ENCODE measurements at places on chromosomes 1 and 21.

GRCh38 chr1:233042834-233043233, 92.4 kb downstream of the NTPCR start:
- ATAC-seq: no peak

DNA sequence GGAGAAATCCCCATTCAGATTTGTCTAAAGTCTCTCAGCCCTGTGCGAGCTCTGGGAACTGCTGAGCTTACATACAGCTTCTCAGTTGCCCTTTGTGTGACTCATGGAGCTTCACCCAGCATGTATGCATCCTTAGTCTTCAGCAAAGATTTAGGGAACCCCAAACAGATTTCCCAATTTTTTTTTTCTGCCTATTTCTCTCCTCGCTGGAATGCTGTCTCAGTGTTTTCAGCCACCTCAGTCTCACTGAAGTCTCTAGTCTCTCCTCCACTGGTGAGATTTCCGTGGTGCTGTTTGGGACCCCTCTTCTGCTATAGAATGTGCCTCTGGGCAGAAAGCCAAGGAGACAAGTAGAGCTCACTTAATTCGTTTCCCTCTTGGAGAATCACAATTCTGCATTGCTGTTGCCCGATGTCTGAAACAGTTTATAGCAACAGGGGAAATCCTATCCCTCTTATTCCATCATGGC, 28.1 kb upstream of the TXLNA start:
- ATAC-seq: no peak

- peak; percentile 62 for ATAC-seq
Observed at GRCh38 chr1:167819849-167820683, 93.9 kb downstream of the ADCY10 start.

DNA sequence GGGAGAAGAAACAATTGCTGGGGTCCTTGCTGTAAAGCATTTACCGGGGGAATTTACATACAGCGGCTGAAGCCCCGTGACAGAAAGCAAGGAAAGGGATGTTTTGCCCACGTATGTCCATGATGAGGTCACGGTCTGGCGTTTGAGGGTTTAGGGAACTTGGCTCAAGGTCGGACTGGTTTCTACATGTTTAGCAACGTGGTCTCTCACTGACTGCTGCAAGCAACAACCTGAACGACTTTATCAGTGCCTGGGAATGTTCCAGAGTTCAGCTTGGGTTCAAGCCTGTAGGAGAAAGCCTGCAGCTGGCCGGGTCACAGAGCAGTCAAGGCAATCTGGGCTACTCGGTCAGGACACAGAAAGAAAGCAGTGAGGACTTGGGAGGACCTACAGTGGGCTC, 323.3 kb downstream of the AJAP1 start:
- no peak for ATAC-seq

DNA sequence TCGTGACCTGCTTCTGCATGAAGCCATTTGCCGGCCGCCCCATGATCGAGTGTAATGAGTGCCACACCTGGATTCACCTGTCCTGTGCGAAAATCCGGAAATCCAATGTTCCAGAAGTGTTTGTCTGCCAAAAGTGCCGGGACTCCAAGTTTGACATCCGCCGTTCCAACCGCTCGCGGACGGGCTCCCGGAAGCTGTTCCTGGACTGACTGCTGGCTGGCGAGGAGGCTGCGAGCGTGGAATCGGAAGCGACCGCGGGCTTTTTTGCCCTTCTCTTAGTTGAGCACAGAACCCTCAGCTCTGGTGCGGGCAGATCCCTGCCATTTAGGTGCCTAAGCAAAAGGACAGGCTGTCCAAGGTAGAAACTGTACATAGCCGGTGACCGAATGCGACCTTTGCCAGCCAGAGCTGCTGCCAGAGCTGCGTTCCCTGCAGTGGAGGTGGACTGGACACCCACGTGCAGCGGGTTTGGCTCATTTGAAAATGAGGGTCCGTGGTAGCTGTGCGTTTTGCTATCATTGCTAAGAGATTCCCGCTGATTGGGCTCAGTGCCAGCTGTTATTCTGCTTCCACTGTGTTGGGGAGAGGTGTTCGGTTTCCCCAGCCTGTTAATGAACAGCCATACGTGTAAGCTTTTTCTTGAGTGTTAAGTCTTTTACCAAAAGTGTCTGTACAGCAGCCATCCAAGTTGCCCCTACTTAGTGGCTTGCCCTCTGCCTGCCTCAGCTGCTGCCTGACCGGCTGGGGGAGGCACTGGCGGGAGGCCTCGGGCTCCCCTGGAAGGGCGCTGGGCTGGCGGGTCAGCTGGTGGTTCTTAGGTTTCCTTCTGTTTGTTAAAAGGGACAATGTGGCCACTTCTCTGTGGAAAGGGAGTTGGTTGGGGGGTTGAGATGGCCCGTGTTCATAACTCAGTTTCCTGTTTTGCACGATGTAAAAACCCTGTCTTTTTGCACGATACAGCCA, 3.0 kb upstream of the THAP3 start:
- ATAC-seq: no peak

DNA sequence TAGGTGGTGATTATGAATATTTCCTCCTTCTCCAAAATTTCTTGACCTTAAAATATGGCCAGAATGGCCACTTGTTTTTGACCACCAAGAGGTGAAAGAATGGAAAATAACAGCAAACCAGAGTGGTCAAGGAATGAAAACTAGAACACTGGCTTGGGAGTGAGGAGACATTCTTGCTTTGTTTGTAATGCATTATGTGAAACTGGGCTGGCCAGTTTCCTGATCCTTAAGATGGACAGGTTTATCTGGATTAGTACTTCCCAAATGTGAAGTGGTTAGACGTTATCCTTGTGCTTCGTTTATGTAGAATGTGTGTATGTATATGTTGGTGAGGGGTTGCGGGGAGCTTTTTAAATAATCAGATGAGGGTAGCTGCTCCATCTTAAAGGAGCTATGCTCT, 12.8 kb downstream of the PLA2G4A start:
- ATAC-seq: no peak

DNA sequence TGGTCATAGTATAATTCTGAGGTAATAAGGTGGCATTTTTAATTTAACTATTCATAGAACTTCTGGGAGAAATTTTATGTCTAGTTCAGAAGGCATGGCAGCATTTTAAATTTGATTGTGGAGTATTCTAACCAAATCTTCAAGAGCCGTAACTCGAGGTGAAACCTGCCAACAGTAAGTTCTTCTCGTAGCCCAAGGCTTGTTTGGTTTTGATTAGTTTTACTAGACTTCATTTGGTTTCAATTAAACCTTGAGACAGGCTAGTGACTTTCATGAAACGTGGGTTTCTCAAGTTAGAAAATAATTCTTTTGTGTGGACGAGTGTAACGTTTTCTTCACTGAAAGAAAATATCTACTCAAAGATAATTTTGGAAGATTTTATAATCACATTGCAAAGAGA, 395.5 kb downstream of the USP25 start:
- no peak for ATAC-seq

GRCh38 chr1:220076861-220077762, 12.5 kb downstream of the BPNT1 start:
- ATAC-seq: no peak

- no peak for ATAC-seq
Observed at GRCh38 chr1:86583032-86583431, 36.2 kb downstream of the CLCA4 start.

DNA sequence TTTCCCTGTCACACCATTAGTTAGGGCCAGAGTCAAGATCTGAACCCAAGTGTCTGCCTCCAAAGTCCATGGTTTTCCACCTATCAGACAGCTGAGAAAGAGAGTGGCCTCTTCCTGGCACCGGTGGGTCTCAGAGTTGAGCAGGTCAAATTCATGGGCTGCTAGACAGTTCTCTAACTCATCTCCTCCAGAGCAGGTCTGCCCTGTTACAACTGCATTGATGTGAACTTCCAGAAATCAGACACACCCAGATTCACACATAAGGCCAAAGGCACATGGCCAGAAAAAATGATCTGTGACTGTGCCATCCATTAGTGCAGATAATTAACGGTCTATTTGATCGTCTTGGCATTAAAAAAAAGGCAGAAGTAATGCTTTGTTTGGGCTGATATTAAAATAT, 17.5 kb downstream of the SMIM12 start:
- no peak for ATAC-seq

DNA sequence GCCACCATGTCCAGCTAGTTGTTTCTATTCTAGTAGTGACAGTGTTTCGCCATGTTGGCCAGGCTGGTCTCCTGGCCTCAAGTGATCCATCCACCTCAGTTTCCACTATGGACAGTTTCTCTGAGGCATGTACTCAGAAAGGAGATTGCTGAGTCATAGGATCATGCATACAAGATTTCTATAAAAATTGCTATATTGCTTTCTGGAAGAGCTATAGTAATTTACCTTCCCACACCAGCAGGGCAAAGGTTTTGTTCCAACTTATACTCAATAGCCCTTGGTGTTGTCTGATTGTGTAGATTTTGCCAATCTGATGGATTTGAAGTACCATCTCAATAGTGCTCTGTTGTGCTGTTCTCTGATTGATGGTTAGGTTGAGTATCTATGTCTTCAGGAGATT, 15.6 kb upstream of the ATP1A1 start:
- ATAC-seq: no peak

- ATAC-seq: no peak
Observed at GRCh38 chr1:159832309-159832708, 5.6 kb downstream of the SLAMF8 start.

- ATAC-seq: no peak
Observed at GRCh38 chr21:34797921-34798535, 129.2 kb downstream of the CLIC6 start.

DNA sequence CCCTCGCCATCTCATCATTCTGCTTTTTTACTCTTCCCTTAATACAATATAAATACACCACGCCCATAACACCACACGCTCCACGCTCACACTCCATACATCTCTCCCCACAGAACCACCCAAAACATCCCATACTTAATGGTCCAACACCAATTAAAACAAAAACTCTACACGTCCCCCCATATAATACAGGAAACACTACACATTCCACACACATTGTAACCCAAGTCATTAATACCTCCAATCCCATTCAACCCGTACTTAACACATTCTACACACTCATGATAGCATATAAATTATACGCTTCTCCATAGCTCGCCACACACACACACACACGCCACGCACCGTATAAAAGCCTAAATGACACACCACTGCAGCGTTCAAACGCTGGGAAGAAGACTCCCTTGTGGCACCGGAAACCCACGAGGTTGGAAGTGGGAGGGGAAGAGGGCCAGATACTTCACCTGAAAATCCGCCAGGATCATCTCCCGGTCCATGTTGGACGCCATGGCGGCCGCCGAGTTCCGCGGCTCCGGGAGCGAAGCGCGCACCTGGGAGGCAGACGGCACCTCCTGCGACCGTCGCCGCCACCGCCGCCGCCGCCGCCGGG, 659 bp downstream of the FAF1 start:
- peak; percentile 19 for ATAC-seq

GRCh38 chr1:100862591-100862990, 32.1 kb downstream of the EXTL2 start:
- no peak for ATAC-seq

Data from activated CD4-positive, CD25-positive, alpha-beta regulatory T cell treated with anti-CD3 and anti-CD28 coated beads, Interleukin-2, amount 50 U/mL, for 24 hours (primary cell).